Stimulated activated CD4-positive, alpha-beta T cell treated with anti-CD3 and anti-CD28 coated beads, Interleukin-4, amount 100 ng/mL, for 24 hours (primary cell): ENCODE measurements at places on chromosomes 3 and 15.

DNA sequence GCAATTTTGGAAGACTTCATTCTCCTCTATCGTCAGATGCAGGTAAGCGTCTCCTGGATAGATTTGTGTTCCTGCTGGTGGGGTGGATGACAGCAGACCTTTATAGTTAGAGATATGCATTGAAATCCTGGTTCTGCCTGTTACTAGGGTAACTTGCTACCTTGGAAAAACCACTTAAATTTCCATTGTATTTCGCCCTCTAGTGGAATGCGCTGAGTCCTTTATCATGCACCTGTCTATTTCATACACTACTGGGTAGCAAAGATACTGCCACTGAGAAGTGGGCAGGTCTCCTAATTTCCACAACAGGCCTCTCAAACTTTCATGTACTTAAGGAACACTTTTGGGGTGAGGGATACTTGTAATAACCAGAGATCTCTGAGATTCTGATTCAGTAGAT, 209.5 kb upstream of the SUCLG2 start:
- no peak for DNase-seq

GRCh38 chr3:56260262-56260661, 208.0 kb downstream of the ERC2 start:
- DNase-seq: no peak

DNA sequence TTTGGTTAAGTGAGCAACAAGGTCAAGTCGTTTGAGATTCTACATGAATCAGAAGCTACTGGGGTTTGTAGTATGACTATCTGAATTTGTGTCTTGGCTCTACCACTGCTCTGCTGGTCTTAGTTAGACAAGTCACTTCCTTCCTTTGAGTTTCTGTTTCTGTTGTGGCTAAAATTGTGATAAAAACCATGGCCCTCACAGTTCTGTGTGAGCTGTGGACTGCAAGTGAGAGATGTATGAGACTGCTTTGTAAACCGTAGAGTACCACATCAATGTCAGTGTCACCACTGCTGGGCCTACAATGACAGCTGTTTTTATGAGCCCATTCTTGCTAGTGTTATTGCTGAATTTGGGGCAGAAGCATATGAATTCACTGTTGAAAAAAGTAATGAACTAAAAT, 32.7 kb downstream of the RARB start:
- no peak for DNase-seq

- no peak for DNase-seq
Measured at GRCh38 chr3:121750087-121750415, 510 bp upstream of the GOLGB1 start.

DNA sequence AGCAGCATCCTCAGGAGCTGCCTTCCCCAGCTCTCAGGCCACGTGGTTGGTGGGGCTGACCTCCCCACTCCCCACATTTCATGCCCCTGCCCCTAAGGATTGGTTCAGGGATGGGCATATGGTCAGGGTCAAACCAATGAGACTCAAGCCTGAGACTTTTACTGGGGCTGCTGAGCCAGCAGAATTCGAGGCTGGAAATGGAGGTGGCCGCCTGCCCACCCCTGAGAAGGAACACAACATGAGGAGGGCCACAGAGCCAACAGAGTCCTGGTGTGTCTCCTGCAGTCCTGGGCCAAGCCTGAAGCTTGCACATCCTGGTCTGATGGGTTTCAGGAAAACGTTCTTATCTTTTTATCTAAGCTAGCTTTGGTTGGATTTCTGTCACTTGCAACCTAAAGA, 5.9 kb downstream of the EHD4 start:
- no peak for DNase-seq

- no peak for DNase-seq
Measured at GRCh38 chr3:105722943-105723556, 145.8 kb downstream of the CBLB start.

GRCh38 chr3:7209098-7209497, 348.2 kb downstream of the GRM7 start:
- no peak for DNase-seq

DNA sequence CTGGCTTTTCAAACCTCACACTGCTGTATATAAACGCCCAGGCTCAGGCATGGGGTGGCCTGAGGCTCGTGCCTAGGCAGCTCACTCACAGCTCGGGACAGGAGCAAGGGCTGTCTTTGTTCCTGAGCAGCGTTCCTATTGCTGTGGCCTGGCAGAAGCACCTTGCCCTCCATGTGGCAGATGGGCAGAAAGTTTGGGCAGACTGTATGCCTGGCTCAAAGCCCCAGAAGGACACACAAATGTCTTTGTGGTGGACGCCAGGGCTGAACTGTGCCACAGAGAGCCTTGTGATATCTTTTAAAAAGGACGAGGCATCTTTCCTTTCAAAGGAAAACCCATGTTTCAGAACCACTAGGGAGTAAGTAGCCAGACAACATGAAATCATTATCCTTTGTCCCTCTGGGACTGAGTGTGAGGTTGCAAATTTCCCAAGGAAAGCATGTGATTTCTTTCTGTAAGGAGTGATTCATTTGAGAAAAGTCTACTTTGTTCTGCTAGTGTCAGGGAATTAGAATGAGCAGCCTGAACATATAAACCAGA, 29.3 kb upstream of the UBE2E1 start:
- no peak for DNase-seq

DNA sequence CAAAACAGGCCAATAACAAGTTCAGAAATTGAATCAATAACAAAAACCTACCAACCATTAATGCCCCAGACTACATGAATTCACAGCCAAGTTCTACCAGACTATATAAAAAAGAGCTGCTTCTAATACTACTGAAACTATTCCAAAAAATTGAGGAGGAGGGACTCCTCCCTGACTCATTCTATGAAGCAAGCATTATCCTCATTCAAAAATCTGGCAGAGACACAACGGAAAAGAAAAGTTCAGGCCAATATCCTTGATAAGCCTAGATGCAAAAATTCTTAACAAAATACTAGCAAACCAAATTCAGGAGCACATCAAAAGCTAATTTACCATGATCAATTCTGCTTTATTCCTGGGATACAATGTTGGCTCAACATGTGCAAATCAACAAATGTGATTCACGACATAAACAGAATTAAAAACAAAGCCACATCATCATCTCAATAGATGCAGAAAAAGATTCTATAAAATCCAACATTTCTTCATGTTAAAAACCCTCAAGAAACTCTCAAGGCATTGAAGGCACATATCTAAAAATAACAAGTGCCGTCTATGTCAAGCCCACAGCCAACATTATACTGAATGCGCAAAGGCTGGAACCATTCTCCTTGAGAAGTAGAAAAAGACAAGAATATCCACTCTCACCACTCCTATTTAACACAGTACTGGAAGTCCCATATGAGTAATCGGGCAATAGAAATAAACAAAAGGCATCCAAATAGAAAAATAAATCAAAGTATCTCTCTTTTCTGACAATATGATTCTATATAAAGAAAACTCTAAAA, 573.6 kb upstream of the GRM7 start:
- no peak for DNase-seq

- no peak for DNase-seq
Measured at GRCh38 chr15:49189631-49190030, 19.6 kb downstream of the GALK2 start.

DNA sequence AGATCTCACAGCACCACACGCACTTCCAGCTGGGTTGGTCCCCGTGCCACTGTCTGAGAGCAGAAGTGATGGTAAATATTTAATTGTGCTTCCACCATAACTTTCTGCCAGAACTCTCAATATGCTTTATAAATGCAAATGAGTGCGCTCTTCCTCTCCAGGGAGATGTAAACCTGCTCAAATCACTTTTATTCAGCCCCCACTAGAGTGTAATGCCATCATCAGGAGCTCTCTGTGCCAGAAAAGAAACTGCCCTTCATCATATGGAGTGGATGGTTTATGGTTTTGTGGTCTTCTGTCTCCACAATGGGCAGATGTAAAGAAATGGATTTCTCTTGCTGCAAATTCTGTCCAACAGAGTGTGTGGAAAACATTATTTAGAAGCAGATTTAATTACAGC, 127.0 kb downstream of the EPHB1 start:
- DNase-seq: no peak

DNA sequence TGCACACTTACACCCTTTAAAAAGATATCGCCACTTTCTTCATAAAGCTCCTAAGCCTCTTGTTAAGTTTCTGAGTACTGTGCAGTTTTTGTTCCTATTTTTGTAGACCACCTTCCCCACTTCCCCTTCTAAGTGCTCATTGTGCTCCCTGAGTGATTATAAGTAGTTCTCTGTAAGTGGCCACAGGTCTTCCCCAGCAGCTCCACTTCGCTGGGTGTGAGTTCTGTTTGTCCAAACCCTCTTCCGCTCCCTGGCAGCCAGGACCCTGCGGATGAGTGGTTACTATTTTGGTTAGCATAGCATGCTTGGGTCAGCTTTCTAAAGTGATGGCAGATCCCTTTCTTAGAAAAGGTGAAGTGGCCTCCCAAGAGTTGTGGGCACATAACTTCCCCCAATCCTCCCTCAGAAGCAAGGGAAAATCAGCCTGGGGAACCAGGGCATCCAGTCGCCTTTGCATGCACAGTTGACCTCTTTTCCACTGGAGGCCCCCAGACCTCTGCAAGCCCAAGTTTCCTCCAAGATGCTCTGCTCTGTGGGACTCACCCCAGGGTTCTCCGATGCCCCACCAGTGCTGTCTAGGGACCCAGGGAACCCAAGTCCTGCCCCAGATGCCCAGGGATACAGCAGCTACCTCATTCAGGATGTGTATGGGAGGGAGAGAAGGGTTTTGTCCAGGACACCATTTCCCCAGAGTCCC, 69.6 kb downstream of the ATP10A start:
- DNase-seq: no peak

DNA sequence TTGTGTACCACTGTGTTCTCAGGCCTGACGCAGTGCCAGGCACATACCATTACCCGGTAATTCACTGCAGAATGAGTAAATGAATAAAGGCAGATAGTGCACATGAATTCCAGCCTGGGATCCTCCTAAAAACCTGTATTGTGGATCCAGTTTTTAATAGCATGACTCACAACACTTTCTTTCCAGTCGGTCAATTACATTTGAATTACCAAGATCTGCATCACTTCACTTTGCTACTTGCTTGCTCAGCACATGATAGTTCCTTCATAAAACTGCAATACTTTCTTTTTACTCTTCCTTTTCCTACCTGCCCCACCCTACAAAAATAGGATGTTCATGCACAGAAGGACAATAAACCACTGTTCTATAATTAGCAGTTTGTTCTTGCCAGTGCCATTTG, 553.8 kb downstream of the MAGI1 start:
- no peak for DNase-seq

- DNase-seq: no peak
Measured at GRCh38 chr3:43113671-43114070, 7.8 kb upstream of the POMGNT2 start.
